ENCODE measurements at places on chromosomes 4 and X.

- DNase-seq: no peak
Observed at GRCh38 chr4:124390861-124391260, 321.7 kb downstream of the ANKRD50 start.

DNA sequence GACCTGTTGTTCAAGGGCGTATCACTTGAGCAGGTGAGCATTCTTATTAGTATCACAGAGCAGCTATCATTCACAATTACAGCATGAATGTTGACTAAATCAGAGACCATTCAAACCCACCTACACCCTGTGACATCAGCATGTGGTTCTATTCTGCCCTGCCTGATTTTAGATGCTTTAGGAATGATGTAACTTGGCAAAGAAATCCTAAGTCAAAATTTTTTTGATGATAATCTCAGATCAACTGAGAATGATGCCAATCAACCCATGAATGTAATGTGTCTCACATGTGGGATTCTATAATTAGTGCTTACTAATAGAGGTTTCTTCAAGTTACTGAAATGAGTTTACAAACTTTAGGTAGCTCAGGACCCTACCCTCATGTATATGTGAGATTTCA lies 13.4 kb upstream of the CHIC2 start:
- DNase-seq: no peak

GRCh38 chr4:25658357-25658771 lies 2.7 kb downstream of the SLC34A2 start:
- DNase-seq: no peak

DNA sequence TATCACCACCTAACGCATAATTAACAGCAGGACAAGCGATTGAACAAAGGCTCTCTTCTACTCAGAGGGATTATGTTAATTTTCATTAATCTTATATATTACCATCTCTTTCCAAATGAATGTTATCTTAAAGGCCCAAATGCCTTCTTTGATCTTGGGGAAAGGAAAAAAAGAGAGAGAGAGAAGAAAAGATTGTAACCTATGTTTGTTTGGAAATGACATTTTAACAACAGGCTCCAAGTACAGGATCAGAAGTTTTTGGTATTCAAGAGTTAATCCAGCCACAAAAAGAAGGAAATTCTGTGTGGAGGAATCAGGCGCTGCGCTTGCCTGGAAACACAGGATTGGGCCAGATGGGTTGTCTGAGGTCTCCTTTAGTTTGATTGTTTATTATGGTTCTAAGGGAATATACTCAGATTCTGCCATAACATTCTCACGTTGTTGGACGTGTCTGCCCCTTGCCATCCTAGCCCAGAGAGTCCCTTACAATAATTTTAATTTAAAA lies 100.7 kb upstream of the STX18 start:
- no peak for DNase-seq

DNA sequence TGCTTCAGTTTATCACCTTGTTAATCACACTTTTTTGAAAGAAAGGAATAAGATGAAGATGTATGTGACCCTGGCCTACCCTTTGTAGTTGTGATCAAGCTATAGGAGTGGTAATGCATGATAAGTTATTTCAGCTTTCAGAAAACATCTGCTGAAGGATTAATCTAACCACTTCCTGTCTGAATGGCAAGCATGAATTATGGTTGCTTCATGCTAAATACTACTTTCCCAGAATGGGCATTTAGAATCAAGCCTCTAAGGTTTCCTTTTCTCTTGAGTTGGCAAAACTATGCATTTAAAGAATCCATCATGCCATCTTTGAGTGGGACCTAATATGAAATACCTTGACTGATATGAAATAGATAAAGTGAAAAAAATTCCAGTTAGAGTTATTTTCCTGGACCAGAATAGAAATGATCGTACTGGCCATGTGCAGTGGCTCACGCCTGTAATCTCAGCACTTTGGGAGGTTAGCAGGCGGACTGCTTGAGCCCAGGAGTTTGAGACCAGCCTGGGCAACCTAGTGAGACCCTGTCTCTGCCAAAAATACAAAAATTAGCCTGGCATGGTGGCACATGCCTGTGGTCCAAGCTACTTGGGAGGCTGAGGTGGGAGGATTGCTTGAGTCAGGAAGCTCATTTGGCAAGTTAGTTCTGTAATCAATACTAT lies 59.1 kb downstream of the ANXA3 start:
- peak; percentile 78 for DNase-seq

DNA sequence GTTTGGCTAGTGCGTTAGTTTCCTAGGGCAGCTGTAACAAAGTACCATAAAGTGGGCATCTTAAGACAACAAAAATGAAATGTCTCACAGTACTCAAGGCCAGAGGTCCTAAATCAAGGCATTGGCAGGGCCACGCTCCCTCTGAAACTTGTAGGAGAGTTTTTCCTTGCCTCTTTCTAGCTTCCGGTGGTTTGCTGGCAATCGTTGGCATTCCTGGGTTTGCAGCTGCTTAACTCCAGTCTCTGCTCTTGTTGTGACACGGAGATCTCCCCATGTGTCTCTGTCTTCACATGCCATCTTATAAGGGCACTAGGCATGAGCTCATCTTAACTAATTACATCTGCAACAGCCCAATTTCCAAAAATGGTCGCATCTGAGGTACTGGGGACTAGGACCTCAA lies 362.0 kb upstream of the BOD1L1 start:
- DNase-seq: peak; percentile 21

- no peak for DNase-seq
Observed at GRCh38 chr4:16416601-16417000, 190.3 kb upstream of the TAPT1 start.

DNA sequence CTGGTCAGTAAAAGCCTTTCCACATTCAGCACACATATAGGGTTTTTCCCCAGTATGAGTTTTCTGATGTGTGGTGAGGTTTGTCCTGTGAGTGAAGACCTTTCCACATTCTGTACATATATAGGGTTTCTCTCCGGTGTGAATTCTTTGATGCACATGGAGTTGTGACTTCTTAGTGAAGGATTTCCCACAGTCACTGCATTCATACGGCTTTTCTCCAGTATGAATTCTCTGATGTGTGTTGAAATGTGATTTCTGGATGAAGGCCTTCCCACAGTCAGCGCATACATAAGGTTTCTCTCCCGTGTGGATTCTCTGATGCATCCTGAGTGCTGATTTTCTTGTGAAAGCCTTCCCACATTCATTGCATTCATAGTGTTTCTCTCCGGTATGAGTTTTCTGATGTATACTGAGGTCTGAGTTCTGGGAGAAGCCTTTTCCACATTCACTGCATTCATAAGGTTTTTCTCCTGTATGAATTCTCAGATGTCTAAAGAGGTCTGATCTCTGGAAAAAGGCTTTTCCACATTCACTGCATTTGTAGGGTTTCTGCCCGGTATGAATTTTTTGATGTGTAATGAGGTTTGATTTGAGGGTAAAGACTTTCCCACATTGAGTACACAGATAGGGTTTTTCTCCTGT lies 34.7 kb downstream of the ZNF41 start:
- DNase-seq: no peak

- no peak for DNase-seq
Observed at GRCh38 chr4:164357957-164358356, 396.0 kb upstream of the SMIM31 start.

GRCh38 chrX:113455582-113455981 lies 615.0 kb upstream of the AMOT start:
- no peak for DNase-seq

- DNase-seq: no peak
Observed at GRCh38 chr4:127734976-127735375, 4.8 kb downstream of the SLC25A31 start.

GRCh38 chr4:104015680-104016079 lies 295.9 kb upstream of the TACR3 start:
- no peak for DNase-seq

- DNase-seq: peak; percentile 41
Observed at GRCh38 chr4:126799971-126800574, 832.7 kb upstream of the INTU start.

GRCh38 chrX:44267116-44267515 lies 76.4 kb downstream of the EFHC2 start:
- no peak for DNase-seq

GRCh38 chr4:125582302-125582701 lies 267.5 kb downstream of the FAT4 start:
- DNase-seq: no peak

DNA sequence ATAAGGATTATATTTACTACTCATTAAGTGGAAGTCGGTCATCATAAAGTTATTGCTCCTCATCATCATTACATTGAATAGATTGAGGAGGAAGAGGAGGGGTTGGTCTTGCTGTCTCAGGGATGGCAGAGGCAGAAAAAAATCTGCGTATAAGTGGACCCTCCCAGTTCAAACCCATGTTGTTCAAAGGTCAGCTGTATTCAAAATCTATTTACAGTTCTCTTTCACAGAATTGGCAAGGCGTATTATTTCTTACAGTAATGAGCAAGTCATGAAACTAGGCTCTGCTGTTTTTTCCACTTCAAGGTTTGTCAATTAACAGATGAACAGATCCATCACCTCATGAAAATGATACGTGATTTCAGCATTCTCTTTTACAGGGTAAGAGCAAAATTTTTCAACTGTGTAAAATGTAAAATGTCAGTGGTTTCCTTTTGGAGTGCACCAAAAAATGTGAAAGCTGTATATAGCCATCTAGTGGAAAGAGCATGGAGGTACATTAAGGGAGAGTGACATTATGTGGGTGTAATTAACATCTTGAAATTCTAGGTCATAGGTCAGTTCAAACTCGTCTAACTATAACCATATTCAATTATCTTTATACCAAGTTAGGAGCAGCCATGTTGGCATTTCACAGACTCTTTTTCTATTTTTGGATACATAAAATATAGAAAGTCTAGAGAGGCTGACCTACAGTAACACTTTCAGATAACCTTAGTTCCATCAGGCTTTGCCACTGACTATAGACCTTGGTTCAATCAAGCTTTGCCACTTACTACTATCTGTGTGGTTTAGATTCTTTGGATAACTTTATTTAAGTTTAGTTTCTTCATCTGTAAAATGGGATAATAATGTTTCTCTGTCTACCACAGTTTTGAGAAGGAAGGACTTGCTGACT lies 30.1 kb downstream of the NEIL3 start:
- peak; percentile 53 for DNase-seq

- DNase-seq: peak; percentile 23
Observed at GRCh38 chr4:146975527-146975926, 29.9 kb upstream of the TTC29 start.

- peak; percentile 60 for DNase-seq
Observed at GRCh38 chrX:132395026-132395425, 93.8 kb downstream of the MBNL3 start.

GRCh38 chr4:113844369-113844768 lies 82.8 kb upstream of the CAMK2D start:
- DNase-seq: no peak

DNA sequence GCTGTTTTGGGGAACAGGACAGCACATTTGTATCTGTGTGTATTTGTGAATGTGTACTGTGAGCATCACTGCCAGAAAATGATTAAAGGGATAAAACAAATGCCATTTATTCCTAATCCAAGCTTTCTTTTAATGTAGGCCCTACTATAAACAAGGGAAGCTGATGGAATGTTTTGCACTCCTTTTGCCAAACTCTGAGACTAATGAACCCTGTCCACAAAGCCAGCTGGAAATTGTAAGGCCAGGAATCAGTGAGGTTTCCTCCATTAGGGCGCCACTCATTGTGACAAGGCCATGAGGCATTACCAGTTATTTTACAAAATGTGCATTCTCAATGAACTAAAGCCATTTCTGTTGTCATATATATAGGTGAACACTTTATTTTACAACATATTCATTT lies 163.0 kb upstream of the NAP1L5 start:
- DNase-seq: no peak

- DNase-seq: no peak
Observed at GRCh38 chrX:56751071-56751470, 22.0 kb downstream of the NBDY start.

DNA sequence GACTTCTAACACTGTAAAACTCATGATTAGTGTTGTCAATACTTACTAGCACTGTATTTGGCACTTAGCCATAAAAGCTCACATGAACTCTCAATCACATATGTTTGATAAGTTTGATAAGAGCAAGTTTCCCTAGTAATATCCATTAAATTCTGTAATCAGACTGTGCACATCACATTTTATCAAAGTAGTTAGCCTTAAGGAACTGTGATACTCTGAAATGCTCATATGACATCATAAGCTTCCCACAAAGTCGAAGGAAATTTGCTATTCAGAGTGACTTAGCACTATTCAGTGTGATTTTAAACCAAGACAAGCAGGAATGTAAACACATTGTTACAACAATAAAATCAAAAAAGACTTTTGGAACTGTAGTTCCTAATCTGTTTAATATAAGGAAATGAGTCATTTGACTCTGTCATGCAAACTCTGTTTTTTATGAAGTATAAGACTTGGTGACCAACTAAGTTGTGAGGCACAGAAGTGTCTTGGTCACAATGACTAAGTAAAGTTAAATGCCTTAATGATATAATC lies 6.7 kb downstream of the SLC7A11 start:
- DNase-seq: peak; percentile 94

- peak; percentile 16 for DNase-seq
Observed at GRCh38 chr4:158769175-158769921, 522 bp downstream of the FNIP2 start.

GRCh38 chrX:46400530-46401443 lies 144.4 kb downstream of the ZNF674 start:
- DNase-seq: peak; percentile 13

DNA sequence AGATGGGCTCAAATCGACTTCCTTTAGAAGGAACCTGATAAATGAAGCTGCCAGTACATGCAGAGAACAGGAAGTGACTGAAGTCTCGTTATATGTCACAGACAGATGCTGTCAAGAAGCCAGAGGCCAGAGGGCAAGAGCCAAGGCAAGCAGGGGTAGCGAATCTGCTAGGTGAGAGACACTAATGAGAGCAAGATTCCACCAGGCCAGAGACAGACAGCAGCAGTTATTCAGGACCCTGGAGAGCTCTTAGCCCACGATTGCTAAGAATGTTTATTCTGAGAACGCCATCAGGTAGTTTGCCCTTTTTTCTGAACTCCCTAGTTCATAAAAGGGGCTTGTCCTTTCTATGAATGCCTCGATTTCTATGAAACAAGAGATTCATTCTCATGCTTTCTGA lies 73.7 kb downstream of the BEND2 start:
- peak; percentile 1 for DNase-seq

DNA sequence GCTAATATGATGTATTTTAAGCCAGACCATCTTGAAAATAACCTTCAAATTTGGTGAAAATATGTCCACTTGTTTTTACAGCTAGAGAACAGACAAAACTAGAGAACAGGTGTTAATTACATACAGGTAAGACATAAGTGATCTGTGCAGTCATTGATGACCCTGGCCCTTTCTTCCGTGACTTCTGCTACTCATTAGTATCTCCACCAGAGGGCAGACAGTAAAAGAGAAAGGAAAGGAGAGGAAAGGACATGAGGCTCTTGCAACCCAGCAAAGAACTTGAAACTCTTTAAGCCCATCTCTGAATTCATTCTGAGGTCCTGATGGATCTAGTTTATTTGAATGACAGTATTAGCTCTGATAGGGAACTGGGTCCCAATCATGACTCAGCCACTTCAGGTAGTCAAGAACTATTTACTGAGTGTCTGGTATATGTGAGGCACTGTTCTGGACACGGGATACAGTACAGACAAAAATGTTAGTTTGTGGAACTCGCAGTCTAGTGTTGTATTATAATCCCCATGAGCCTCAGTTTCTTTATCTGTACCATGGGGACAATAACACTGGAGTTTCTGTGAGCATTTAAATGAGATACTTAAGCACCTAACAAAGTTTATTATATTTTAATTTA lies 121.0 kb upstream of the TEX13D start:
- DNase-seq: peak; percentile 6

Data from fibroblast of villous mesenchyme (primary cell).